ENCODE measurements at places on chromosomes 3 and 15.

GRCh38 chr3:63709576-63709975 lies 57.1 kb downstream of the SNTN start:
- DNase-seq = no peak

GRCh38 chr15:61682891-61683735 lies 377.1 kb downstream of the VPS13C start:
- no peak for DNase-seq

DNA sequence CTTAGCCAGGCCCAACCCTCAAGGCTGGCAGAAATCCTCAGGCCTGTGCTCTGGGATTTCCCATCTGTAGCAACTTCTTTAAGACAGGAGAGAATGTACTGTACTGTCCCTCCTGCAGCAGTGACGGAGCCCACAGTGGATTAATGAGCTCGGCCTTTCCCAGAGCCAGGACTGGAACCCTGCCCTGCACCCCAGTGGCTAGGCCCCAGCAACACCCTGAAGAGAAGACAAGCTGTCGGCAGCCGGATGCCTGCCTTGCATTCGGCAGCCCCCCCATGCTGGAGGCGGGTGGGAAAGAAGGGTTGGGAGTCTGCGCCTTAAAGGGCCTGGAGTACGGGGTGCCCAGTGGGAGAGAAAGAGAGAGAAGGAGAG lies 32.0 kb downstream of the KLHL25 start:
- DNase-seq = no peak

- DNase-seq = peak; percentile 59
Observed at GRCh38 chr3:69784954-69785514, 45.8 kb downstream of the MITF start.

DNA sequence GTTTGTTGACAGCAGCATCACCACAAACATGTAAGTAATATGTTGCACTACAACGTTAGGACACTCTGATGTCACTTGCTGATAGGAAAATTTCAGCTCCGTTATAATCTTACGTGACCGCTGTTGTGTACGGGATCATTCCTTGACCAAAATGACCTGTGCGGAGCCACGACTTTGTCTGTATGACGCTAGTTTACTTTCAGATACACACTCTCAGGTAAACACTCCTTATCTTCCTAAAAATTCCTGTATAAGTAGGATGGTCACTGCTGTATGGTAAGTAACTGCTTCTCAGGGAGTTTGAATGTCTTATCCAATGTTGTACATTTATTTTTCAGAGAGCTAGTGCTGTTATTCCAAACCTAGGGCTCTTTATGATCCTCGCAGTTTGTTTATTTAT lies 410.3 kb downstream of the NAALADL2 start:
- no peak for DNase-seq

All from fibroblast of skin of right quadriceps (primary cell).